ENCODE measurements at places on chromosomes 7 and 10.

DNA sequence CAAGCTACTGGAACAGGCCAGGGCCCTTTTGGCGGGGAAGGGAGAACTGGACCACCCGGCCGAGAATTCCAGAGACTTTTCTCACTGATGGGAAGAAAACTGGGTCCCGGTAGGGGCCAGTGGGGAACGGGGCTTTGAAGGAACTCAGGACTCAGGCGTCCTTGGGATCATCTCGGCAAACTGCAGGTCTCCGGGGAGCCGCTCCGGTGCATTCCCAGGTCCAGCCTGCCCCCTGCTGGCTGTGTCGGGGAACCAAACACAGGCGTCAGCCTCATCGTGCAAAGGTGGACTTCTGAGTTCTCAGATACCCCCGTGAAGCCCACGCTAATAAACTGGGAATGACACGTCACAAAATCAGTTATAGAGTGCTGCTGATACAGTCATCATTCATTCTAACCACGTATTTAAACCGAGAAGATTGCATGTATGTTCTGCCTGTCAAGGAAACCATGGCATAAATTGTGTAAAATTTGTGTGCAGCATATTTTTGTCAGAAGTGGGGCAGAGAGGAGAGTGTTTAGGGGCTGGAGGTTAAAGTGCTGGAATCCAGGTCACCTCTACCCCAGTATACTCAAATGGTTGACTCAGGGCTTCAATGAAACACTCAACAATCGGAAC lies 76.1 kb upstream of the CPXM2 start:
- DNase-seq = no peak

DNA sequence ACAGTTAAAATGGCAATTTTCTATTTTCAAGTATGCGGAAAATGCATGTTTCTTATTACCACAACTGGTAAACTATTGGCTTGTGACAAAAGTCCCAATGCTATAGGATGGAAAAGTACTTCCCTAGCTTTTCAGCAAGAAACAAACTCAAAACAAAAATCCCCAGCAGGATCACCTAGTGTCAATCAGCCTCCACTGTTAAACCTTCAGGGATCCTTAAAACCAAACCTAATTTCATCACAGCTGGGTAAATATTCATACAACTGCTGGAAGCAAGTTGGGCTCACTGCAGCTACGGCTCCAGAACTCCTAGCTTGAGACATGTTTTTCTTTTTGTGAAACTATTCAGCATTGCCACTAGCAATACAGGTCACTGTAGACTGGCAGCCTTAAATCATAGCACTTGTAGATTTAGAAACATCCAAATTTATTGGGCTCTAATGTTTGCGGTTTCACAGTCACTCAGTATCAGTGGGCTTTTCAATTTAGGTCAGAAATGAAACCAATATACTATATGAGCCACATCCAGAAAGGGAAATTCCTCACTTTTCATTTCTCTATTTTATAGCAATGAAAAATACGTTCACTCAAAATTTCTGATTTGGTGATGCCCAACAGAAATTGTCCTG lies 145.2 kb upstream of the ANK3 start:
- no peak for DNase-seq

DNA sequence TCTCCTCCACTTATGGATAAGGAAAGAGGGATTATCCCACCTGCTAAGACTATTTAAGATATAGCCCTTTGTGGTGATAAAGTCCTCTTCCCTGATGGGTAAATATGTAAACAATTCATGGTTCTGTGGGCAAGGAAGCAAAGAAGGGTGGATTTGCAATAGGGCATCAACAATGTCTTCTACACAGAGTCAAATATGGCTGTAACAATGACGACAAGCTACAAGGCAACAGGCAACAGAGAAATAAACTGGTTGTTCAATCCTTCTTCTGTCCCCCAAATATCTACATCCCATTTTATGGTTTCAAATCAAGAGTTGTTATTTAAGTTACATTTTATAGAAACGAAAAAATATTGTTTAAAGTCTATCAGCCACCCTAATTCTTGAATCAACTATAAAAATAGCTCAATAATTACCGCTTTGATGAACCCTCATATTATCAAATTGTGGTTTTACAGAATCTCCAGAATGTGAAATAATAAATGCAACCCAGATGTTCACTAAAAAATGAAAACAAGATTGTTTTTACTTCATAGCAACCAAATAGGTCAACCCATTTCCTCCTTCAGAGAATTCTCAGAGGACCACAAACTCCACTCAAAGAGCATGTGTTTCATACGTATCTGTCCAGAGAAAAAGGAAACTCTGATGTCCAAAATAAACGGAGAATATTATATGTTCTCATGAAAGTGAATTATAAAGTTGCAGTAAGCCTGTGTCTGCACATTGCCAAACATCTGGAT lies 13.8 kb downstream of the CYTH3 start:
- no peak for DNase-seq

DNA sequence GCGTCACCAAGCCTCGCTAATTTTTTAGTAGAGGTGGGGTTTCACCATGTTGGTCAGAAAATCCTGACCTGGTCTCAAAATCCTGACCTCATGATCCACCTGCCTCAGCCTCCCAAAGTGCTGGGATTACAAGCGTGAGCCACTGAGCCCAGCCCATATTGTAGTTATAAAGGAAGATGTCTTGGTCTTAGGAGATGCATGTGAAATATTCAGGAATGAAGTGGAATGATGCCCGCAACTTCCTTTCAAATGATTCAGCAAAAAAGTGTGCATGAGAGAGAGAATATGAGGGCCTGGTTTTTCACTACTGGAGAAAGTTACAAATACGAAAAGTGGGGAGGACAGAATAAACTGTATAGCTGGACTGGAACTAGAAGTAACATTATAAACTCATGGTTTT lies 15.9 kb downstream of the TMEM209 start:
- no peak for DNase-seq

GRCh38 chr7:76133839-76134238 lies 67.9 kb upstream of the SRRM3 start:
- no peak for DNase-seq

DNA sequence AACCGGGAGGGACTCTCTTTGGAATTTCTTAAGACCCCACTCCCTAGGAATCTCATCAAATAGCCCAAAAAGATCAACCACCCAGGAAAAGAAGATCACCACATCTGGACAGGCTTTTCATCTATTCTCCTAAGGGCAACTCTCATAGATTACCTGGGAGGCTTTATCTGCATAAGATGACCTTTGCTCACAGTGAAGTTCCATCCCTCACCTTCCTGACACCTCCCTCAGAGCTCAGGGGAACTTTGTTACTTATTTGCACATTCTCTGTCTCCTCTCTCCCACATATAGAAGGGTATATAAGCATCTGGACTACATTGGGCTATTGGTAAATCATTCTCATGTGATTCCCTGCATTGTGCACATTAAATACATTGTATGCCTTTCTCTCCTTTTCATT lies 80.1 kb downstream of the ELMO1 start:
- no peak for DNase-seq

Measured in CD8-positive, alpha-beta T cell (primary cell).